Hepatocyte (in vitro differentiated cells): ENCODE measurements at places on chromosomes 4 and X. TPM values are rescaled to one million over a fixed set of nuclear protein-coding genes. Genes with fewer than 3 reads are reported as not detected.
A peak's percentile ranks its signal among the peaks of the same experiment; 100 is the strongest.

The NIPAL1 gene
- total RNA-seq: 14.0 and 14.5 TPM in 2 replicates

The SRPK3 gene
- total RNA-seq: 0.08 and 0.20 TPM in 2 replicates

GRCh38 chrX:130877892-130878341 lies 25.1 kb downstream of the ENOX2 start:
- no peak for DNase-seq

The RAP2C gene
- total RNA-seq: 53.8 and 57.4 TPM in 2 replicates

The CHRDL1 gene
- total RNA-seq: 1.6 and 2.1 TPM in 2 replicates

DNA sequence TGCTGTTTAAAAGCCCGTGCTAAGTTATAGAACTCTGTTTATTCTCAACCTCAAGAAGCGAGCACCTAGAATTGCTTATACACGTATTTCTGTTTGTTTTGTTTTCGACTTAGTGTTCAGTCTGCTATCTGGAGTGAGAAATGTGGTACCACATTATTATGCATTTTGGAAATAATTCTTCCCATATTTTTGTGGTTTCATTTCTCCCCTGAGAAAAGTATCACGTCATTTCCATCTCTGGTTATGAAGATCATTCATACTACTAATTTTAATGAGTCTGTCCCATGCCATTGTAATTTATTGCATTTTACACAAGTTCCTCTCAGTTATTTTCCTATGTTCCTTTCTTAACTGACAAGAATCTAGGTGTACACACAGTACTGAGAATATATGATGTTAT lies 186.0 kb downstream of the DCHS2 start:
- no peak for DNase-seq

The CHRNA9 gene
- total RNA-seq: 0.50 and 1.5 TPM in 2 replicates

DNA sequence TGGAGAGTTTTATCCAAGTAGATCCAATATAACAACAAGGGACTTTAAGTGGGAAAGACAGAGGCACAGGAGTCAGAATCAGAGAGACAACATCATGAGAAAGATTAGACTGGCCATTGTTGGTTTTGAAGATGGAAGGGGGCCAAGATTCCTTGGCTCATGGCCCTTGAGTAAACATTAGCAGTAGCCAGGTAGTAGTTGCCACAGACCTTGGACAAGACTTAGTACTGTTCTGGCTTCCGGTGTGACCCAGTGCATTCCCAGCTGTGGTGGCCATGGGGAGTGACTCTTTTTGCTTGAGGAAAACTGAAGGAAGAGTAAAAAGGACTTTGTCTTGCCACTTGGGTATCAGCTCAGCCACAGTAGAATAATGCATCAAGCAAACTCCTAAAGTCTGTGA lies 462.2 kb upstream of the CPXCR1 start:
- DNase-seq: no peak

The NSG1 gene
- total RNA-seq: 30.2 and 36.9 TPM in 2 replicates

GRCh38 chr4:27176400-27176799 lies 315.8 kb downstream of the STIM2 start:
- peak; percentile 72 for DNase-seq

- no peak for DNase-seq
These were observed 69.5 kb downstream of the RTL9 start for GRCh38 chrX:110428144-110428543.

DNA sequence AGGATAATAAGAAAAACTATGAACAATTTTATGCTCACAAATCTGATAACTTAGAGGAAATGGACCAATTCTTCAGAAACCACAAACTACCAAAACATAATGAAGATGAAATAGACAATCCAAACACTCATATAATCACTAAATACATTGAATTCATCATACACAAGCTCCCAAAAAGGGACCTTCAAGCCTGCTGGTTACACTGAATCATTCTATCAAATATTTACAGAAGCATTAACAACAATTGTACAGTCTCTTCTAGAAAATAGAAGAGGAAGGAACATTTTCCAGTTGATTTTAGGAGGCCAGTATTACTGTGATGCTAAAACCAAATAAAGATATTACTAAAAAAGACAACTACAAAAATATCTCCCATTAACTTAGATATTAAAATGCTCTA lies 88.3 kb downstream of the IL15 start:
- no peak for DNase-seq

DNA sequence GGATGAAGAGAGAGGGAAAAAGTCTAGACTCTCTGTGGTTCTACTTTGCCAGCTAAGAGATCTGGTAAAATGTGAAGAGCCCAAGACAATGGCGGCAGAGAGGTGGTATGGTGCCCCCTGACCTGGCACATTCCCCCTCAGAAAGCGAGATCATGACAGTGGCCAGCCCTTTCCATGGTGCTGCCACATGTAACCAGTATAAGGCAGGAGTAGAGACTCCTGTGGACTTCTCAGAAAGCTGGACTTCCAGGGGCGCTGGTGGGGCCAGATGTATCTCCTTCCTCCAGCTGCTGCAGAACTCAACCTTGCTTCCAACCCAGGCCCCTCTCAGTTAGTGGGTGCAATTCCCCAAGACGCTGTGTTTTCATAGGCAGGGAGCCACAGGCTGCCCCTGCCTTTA lies 9.6 kb downstream of the CTAG1A start:
- no peak for DNase-seq
